Retinal pigment epithelial cell (primary cell): ENCODE measurements at places on chromosomes 13 and 19.

GRCh38 chr13:93774506-93774905 is 547.9 kb downstream of the GPC6 start:
- DNase-seq = no peak

DNA sequence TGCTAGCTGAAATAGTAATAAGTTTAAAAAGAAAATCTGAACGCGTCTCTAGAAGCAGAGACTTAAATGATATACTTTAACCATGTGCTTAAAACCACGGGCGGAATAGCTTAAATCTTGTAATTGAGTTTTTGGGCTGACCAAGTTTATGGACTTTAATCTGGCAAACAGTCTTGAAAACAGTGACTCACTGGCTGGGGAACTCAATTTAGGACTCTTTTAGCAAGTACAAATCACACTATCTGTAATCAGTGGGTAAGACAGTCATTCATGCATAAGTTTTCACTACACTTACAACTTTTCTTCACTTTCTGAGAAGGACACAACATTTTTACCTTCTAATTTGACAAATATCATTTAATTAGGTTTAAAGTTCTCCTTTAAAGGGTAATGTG is 26.8 kb downstream of the ZNF627 start:
- DNase-seq = peak; percentile 30

DNA sequence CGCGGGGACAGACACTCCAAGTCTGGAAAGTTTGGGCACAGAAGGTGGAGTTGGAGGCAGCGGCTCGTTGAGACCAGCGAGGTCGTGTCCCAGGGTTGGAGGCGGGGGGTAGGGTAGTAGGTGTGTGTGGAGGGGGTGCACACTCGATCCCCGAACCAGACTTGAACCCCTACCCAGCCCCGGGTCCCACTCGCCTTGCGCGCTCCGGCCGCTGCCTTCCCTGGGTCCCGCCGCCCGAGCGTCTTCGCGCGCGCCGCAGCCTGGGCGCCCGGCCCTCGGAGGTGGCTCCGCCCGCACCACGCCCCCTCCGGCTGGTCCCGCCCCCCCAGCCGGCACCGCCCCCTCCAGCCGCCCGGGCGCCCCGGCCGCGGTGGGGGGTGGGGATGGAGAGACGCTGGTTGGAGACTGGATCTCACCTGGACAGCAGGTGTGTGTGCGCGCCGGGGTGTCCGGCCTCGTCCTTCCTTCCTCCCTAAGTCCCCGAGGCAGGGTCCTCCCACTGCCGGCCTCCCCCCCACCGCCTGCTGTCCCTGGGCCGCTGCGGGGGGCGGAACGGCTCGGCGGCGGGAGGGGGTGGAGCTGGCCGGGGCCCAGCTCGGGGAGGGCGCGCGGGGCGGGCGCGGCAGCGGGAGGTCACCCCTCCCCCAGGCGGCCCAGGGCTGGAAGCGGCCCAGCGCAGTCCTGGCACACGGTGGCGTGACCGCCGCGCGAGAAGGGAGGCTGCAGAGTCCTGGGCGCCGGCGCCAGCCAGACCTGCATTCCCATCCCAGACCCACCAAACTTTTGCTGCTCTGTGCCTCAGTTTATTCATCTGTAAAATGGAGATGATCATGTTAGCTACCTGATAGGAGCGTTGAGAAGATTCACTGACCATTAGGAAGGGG is at the start of gene KANK2:
KANK2 (minus strand) TSS at position 255 of the 884 bp plus-strand sequence. CDS start 3,034 bp downstream, outside the sequence.
- DNase-seq = peak; percentile 19

- DNase-seq = no peak
These were observed 8.4 kb downstream of the NPHS1 start for GRCh38 chr19:35843676-35844481.

DNA sequence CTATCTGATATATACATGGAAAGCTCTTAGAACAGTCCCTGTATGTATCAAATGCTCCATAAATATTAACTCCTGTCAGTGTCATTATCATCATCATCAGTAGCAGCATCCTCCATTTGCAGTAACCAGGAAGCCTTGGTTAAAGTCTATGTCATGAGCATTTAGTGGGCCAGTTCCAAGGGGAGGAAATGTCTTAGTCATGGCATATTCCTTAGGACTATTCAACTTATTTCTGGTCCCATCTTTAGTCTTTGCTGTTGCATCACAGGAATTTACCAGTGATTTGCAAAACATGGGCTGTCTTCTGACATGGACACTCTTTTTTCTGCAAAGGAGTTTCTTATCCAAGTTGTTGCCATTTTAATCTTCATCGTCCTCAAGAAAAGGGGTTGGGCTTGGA is 98.4 kb downstream of the WDFY2 start:
- DNase-seq = no peak

- no peak for DNase-seq
These were observed 15.0 kb upstream of the ZNF83 start for GRCh38 chr19:52653161-52653560.

DNA sequence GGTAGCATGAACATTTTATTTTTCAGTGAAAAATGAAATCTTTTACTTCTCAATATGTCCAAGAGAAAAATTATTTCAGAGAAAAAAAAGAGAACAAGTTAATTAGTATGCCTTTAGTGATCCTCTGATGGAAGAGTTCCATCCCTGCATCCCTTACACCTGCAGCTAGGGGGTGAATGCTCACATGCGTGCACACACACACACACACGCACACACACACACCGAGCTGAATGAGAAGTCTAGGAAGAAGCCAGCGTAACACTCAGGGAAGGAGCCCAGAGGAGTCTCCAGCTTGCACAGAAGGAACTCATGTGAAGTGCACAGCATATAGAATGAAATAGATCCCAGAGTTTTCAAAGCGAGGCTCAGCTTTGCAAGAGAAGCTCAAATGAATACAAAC is 510.5 kb downstream of the IRS2 start:
- no peak for DNase-seq

DNA sequence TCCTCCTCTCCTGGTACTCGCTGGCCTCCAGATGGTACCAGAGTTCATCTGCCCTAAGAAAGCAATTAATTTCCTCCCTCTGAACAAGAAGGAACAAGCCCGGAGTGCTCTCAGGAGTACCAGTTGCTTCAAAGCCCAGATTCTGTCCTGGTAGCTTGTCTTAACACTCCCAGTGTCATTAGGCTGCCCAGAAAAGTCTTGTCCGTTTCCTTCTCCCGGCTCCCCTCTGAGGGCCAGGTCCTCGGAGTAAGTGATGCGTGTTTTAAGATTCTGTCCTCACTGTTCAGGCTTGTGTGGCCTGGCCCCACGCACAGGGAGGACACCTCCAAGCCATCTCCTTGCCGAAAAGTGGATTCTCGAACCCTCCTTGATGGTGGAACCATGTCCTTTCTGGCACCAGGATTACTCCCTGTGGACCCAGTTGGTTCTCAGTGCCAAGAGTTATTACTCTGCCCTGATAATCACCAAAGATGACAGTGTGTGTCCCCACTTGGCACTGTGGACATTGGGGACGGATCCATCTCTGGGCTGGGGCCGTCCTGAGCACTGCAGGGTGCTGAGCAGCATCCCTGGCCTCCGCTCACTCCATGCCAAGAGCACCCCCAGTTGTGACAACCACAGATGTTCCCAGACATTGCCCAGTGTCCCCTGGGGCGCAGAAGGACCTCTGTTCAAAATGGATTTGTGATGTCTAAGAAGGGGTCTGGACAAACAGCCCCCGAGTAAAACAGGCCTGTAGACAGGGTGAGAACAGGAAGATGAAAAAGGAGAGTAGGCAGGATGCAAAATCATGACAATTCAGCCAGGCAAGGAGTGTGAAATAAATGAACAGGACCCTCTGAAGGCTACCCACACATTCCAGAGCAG is 52.4 kb downstream of the RFX2 start:
- no peak for DNase-seq

DNA sequence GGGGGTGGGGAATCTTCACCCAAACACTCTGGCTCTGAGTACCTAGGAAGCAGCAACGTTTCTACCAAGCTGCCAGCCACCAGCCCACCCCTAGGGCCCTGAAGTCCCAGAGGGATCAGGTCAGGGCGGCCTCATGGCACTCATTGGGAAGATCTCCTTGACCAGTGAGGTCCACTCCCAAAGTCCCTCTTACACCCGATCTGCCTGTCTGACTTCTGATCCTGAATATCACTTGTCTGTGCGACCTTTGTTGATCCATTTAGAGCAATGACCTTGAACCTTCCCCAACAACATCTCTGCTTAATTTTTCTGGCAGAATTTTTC is 2.1 kb upstream of the GNA15 start:
- DNase-seq = no peak

- DNase-seq = no peak
These were observed 4.0 kb downstream of the GNA11 start for GRCh38 chr19:3098141-3098514.

DNA sequence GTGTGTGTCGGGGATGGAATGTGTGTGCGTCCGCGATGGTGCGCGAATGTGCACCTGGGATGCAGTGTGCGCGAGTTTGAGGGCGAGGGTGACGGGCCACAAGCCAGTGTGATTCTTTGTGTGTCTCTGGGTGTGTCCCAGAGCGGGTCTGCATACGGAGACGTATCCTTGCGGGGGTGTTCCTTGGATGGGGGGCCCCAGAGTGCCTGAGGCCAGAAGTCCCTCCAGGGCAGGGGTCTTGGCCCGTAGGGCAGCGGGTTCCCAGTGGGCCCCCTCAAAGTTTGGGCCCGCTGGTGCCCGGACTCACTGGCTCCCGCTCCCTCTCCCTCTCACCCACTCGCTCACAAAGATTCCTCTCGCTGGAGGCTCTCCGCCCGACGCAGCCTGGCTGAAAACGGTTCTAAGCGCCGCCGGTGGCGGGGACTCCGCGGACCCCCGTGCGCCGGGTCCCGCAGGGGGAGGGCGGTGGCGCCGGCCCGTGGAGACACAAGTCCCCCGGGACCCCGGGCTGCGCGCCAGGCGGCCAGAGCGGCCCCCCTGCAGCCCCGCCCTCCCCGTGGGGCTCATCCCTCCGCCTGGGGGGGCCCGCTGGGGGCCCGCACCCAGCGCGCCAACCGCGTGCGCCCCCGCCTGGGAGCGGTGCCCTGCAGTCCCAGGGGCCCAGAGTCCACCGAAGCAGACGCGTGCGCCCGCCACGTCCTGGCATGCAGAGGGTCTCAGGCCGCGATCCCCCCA is 886 bp downstream of the CRLF1 start:
- DNase-seq = no peak

DNA sequence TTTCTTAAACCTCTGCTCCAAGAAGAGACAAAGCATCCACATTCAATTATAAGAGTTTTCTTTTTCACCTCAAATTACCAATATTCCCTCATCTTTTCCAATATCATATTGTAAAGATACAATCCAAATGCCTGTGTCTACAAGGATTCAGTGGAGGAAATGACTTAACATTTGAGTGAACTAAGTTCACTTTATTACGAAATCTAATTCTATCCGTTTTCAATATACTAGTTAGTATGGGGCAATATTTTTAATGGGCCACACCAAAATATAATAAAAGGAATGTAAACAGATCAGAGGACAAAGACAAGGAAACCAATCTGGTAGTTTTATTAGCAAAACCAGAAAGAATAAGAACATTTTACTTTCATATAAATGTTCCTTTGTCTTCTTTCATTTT is 136.0 kb downstream of the DCLK1 start:
- no peak for DNase-seq

DNA sequence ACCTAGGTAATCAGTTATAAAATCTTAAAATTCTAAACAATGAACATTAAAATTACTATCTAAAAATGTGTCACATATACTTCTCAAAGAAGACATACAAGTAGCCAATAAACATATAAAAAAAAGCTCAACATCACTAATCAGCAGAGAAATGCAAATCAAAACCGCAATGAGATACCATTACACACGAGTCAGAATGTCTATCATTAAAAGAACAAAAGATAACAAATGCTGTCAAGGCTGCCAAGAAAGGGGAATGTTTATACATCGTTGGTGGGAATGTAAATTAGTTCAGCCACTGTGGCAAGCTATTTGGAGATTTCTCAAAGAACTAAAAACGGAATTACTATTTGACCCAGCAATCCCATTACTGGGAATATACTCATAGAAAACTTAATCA is 310.3 kb upstream of the EDNRB start:
- no peak for DNase-seq

- DNase-seq = no peak
These were observed 7.2 kb upstream of the PTGER1 start for GRCh38 chr19:14482172-14482941.

GRCh38 chr19:35613574-35613973 is 1.0 kb downstream of the HAUS5 start:
- DNase-seq = no peak

GRCh38 chr13:111219280-111219679 is 101.2 kb upstream of the TEX29 start:
- no peak for DNase-seq

- DNase-seq = no peak
These were observed 47.2 kb upstream of the ZNF737 start for GRCh38 chr19:20612711-20613316.

- peak; percentile 29 for DNase-seq
These were observed 1333.1 kb downstream of the EFNB2 start for GRCh38 chr13:105202354-105202753.

DNA sequence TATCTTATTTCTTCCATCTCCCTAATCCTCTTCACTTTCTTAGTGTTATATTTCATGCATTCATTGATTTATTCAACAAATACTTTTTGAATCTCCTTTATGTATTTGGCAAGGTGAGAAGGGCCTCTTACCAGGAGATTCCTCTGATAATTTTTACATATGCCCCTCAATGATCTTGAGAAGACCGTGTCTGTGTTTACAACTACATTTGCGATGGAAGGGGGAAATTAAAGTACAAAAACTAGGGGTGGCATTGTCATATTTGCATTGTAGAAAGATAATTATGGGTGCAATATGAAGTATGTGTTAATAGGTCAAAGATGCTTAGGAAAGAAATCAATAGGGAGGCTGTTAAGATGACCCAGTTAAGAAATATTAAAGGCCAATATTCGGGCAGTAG is 1108.4 kb upstream of the MIR17HG start:
- no peak for DNase-seq

GRCh38 chr13:91112924-91113277 is 234.6 kb upstream of the MIR17HG start:
- no peak for DNase-seq

DNA sequence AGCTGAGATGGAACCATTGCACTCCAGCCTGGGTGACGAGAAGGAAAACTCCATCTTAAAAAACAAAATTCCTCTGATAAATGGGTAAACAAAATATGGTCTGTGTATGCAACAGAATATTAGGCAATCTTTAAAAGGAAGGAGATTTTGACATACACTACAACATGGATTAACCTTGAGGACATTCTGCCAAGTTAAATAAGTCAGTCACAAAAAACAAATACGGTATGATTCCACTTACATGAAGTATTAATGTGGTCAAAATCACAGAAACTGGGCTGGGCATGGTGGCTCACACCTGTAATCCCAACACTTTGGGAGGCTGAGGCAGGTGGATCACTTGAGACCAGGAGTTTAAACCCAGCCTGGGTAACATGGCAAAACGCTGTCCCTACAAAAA is 3.0 kb upstream of the ZNF444 start:
- DNase-seq = no peak

- DNase-seq = no peak
These were observed 18.8 kb downstream of the ZC3H4 start for GRCh38 chr19:47094557-47095475.

GRCh38 chr19:4711211-4711610 is 12.4 kb downstream of the DPP9 start:
- no peak for DNase-seq

DNA sequence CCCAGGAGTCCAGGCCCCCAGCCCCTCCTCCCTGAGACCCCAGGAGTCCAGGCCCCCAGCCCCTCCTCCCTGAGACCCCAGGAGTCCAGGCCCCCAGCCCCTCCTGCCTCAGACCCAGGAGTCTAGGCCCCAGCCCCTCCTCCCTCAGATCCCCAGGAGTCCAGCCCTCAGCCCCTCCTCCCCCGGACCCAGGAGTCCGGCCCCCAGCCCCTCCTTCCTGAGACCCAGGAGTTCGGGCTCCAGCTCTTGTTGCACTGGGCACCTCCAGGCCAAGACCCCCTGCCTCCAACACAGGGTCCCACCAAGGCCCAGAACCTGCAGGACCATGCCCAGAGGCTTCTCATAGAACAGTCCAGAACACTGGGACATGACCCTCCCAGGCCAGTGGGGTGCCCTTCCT is 3.8 kb downstream of the ERCC1 start:
- no peak for DNase-seq
